ENCODE measurements at places on chromosomes 3 and 15. TPM values are rescaled to one million over a fixed set of nuclear protein-coding genes. Genes with fewer than 3 reads are reported as not detected.

LMOD3 gene
- not detected for total RNA-seq

- DNase-seq, result no peak
- no peaks in the 10 kb centered on the region for H3K4me1 ChIP-seq
- H3K27ac ChIP-seq, result no peak overlapping the region
- H3K27me3 ChIP-seq, result peaks cover 34% of the 10 kb centered on the region
- H3K4me3 ChIP-seq, result no peak overlapping the region
- no peaks in the 10 kb centered on the region for H3K36me3 ChIP-seq
Measured at GRCh38 chr3:150300852-150301517, 107.1 kb upstream of the TSC22D2 start.

DNA sequence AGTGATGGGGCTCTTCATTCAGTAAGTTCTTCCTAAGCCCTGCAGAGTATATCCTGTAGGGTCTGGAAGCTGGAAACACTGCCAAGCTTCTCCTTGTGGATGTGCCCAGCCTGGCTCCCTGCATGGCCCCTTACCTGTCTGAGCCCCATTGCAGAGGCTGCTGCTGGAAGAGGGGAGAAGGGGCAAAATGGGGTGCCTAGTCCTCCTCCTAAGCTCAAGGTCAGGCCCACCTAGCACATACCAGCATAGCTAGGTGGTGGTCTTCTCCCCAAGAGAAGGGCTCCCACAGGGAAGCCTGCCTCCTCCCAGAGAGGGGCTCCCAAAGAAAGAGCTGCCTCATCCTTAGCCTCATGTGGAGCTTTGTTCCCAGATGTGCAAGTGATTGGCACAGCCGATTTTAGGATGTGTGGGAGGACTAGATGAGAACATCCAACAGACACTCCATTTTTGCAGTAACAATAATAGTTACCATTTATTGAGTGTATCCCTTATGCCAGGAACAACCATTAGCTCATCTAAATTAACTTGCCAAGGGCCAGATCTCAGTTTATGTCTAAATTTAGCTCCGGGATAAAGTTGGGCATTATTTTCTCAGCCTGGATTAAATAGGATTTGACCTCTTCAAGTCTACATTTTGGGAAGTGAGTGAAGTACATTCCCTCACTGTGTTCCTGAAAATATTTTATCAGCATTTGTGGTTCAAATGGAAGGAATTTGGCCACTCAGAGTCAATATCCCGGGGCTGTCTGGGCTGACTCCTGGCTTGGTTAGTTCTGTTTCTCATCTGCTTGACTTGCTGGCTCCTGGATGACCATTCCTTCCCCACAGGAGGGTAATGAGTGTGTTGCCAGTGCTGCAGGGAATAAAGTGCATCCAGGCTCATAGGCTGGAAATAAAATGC, 291.1 kb upstream of the ROPN1 start:
- H3K4me3 ChIP-seq, result no peak overlapping the region
- no peak overlapping the region for H3K27ac ChIP-seq
- H3K36me3 ChIP-seq, result no peaks in the 10 kb centered on the region
- peaks cover 11% of the 10 kb centered on the region for H3K27me3 ChIP-seq
- DNase-seq, result no peak
- no peaks in the 10 kb centered on the region for H3K4me1 ChIP-seq

SNX33 gene
- 2.6 TPM for total RNA-seq

A4GNT gene
- total RNA-seq, result not detected

DNA sequence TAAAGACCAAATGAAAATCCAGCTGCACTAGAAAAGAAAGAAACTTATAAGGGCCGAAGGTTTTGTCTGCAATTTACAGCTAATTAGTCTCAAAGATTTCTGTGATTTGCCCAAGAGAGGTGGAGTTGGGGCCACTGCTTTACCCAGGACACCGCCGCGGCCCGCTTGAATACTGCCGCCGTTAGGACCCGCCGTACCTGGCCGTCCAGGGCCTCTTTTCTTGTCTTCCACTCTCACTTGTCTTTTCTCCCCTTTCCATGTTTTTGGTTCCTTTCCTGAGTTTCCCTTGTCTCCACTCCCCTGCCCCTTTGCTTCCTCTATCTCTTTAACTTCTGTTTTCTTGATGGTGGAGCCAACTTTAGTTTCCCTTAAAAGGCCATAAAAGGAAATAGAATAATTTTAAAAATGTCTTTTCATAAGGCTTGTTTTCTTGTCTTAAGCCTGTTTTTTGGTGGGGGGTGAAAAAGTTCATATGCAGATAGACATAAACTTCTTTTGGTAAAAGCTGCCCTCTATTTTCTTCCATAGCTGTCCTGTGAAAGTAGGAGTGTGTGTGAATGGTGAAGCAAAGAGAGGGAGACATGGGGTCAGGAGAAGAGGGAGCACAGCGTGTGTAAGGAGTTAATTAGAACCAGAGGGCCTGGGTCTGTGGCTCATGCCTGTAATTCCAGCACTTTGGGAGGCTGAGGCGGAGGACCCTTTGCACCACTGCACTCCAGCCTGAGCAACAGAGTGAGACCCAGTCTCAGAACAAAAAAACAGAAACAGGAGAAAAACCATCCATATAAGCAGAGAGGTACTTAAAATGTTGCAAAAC, 16.0 kb upstream of the CCNL1 start:
- H3K4me3 ChIP-seq, result peak overlapping the region; percentile 98
- peaks cover 23% of the 10 kb centered on the region for H3K36me3 ChIP-seq
- peaks cover 22% of the 10 kb centered on the region for H3K4me1 ChIP-seq
- H3K27ac ChIP-seq, result peak overlapping the region; percentile 96
- peak; percentile 43 for DNase-seq
- no peaks in the 10 kb centered on the region for H3K27me3 ChIP-seq

DNA sequence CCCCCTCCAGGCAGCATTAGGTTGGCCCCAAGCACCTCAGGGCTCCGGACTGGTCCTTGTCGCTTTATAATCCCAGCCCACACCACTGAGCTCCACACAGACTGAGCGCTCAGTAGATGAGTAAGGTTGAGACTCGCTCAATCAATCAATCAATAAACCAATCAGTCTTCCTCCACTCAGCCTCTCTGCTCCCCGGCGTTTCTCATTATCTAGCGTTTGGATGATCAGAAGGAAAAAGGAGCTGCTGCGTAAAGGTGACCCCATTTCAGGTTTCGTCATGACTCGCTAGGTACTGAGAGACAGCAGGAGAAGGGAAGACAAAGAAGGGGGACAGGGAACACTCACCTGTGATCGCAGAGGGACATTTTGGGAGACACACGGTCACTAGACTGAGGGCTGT, 41.2 kb downstream of the ZNF710 start:
- H3K4me3 ChIP-seq, result no peak overlapping the region
- peaks cover 5% of the 10 kb centered on the region for H3K36me3 ChIP-seq
- no peak overlapping the region for H3K27ac ChIP-seq
- DNase-seq, result no peak

CYP8B1 gene
- total RNA-seq, result not detected

CD80 gene
- 15.2 TPM for total RNA-seq

DNA sequence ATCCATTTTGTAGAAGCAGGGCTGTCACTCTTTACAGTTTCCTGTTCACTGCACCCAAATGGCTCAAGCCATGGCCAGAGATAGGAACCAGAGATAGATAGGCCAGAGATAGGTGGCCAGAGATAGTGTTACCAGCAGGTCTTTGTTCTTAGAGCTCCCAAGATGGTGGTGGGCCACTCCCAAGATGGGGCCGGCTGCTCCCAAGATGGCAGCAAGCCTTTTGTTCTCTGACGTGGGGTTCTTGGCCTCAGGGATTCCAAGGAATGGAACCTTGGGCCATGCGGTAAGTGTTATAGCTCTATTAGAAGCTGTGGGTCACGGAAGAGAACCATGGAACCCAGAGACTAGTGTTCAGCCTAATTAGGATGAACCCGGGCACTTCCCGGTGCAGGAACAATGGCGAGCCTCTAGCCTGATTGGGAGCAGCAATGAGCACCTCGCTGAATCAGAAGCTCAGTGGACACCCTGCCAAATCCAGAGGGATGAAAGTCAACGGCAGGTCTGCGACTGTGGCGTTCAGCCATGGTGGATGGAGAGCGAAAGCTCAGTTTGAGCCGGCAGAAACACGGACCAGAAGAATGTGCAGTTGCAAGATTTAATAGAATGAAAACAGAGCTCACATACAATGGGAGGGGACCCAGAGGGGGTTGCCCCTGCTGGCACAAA, 45.0 kb upstream of the CD96 start:
- no peaks in the 10 kb centered on the region for H3K4me1 ChIP-seq
- H3K27ac ChIP-seq, result no peak overlapping the region
- no peak for DNase-seq

GRCh38 chr3:78050276-78051065, 1010.6 kb downstream of the ROBO2 start:
- H3K36me3 ChIP-seq, result no peaks in the 10 kb centered on the region
- no peak overlapping the region for H3K4me3 ChIP-seq
- no peak overlapping the region for H3K27ac ChIP-seq
- DNase-seq, result no peak

Measured in activated naive CD8-positive, alpha-beta T cell treated with anti-CD3 and anti-CD28 coated beads, Interleukin-2, amount 10 ng/mL, durations not matched to agents 7 days and 5 days (primary cell).